ENCODE measurements at places on chromosomes 5 and 9. TPM values are rescaled to one million over a fixed set of nuclear protein-coding genes. Genes with fewer than 3 reads are reported as not detected.

Gene SEC24A
- total RNA-seq = 37.4 TPM

Gene TLX3
- 0.83 TPM for total RNA-seq

Gene LECT2
- total RNA-seq = not detected

Gene DRD1
- total RNA-seq = not detected

Gene GDA
- total RNA-seq = 4.1 TPM

Gene LCN1
- total RNA-seq = not detected

GRCh38 chr5:64838376-64838775 lies 69.6 kb downstream of the CWC27 start:
- H3K4me1 ChIP-seq = peaks cover 25% of the 10 kb centered on the region
- H3K4me3 ChIP-seq = no peak overlapping the region
- no peak overlapping the region for H3K27ac ChIP-seq
- no peaks in the 10 kb centered on the region for H3K27me3 ChIP-seq
- H3K36me3 ChIP-seq = no peaks in the 10 kb centered on the region

- H3K27me3 ChIP-seq = peaks cover 12% of the 10 kb centered on the region
- H3K27ac ChIP-seq = no peak overlapping the region
- H3K4me3 ChIP-seq = no peak overlapping the region
- H3K36me3 ChIP-seq = no peaks in the 10 kb centered on the region
- peaks cover 5% of the 10 kb centered on the region for H3K4me1 ChIP-seq
Measured at GRCh38 chr5:154516475-154516874, 38.4 kb upstream of the HAND1 start.

DNA sequence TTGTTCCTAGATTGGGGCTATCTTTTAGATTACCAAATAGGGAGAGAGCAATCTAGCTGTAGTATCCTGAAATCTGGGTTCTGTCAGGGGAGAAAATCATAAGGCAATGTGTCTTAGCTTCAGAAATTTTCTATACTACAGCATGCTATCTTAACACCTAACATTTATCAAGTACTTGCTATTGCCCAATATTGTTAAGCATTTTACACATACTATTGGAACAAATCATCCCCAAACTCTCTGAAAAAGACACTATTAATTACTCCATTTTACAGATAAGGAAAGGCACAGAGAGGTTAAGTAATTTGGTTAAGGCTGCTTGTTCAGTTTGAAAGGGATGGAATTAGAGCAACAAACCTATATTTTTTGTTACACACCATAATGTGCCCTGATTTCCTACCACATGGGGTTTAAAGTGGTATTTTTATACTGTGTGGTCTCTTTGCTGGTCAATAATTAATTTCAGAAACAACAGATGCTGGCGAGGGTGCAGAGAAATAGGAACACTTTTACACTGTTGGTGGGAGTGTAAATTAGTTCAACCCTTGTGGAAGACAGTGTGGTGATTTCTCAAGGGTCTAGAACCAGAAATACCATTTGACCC lies 57.2 kb upstream of the RIC1 start:
- no peaks in the 10 kb centered on the region for H3K36me3 ChIP-seq
- H3K4me1 ChIP-seq = peaks cover 10% of the 10 kb centered on the region
- no peaks in the 10 kb centered on the region for H3K27me3 ChIP-seq
- DNase-seq = no peak
- no peak overlapping the region for H3K4me3 ChIP-seq
- H3K27ac ChIP-seq = no peak overlapping the region

DNA sequence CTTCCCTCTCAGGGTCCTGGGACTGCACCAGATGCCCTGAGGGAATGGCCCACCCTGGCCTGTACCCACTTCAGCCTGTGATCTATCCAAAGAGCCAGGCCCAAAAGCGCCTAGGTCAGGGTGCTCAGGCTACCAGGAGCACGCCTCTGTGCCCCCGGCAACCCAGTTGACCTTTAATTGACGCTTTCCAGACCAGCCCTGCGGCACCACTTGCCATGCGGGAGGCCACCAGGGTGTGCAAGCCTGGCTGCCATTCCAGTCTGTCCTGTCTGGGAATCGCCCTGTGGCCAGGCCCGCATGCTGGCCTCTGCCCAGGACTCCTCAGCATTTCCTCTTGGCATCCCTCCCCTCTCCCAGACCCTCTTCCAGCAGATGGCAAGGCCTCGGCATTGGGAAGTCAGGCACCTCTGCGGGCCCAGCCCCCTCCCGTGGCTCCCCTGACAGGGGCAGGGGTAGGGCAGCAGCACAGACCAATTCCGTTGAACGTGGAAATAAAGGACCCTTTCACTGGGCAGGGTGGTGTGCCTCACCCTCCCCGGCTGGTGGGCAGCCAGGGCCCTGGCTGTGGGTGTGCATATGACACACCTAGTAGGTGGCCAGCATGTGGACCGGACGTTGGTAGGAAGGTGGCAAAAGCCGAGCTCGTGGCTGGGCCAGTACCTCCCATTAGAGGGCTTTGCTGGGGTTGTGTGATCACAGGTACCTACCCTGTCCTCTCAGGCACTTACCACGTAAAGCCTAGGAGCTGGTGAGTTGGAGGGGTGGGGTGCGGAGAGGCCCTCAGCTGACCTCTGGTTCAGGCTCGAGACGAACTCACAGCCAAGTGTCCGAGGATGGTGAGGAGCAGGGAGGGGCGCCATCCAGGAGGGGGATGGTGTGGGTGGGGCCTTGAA lies 3.5 kb upstream of the AIF1L start:
- H3K4me3 ChIP-seq = no peak overlapping the region
- no peaks in the 10 kb centered on the region for H3K36me3 ChIP-seq
- no peaks in the 10 kb centered on the region for H3K27me3 ChIP-seq
- peaks cover 14% of the 10 kb centered on the region for H3K4me1 ChIP-seq

DNA sequence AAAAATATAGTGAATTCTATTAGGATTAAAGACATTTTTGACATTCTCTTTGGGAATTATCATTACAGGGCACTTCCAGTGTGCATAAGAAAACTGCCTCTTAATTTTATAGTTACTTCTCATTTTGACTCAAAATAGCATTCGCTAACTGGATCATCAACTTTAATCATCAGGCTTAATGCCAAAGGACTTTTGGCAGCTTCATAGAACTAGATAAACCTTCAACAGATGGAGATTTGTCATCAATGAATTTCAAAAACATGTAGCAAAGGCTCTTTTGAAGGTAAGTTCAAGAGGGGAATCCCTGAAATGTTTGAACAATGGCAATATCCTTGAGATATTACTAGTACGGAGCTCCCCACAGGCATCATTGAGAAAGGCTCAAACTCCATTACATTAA lies 447.2 kb downstream of the PDE4D start:
- H3K27ac ChIP-seq = no peak overlapping the region
- no peak for DNase-seq
- no peaks in the 10 kb centered on the region for H3K4me1 ChIP-seq
- H3K27me3 ChIP-seq = no peaks in the 10 kb centered on the region
- no peak overlapping the region for H3K4me3 ChIP-seq
- no peaks in the 10 kb centered on the region for H3K36me3 ChIP-seq

- H3K27ac ChIP-seq = no peak overlapping the region
- no peaks in the 10 kb centered on the region for H3K36me3 ChIP-seq
- H3K27me3 ChIP-seq = no peaks in the 10 kb centered on the region
- DNase-seq = no peak
Measured at GRCh38 chr9:68804911-68805889, 100.2 kb downstream of the PIP5K1B start.

DNA sequence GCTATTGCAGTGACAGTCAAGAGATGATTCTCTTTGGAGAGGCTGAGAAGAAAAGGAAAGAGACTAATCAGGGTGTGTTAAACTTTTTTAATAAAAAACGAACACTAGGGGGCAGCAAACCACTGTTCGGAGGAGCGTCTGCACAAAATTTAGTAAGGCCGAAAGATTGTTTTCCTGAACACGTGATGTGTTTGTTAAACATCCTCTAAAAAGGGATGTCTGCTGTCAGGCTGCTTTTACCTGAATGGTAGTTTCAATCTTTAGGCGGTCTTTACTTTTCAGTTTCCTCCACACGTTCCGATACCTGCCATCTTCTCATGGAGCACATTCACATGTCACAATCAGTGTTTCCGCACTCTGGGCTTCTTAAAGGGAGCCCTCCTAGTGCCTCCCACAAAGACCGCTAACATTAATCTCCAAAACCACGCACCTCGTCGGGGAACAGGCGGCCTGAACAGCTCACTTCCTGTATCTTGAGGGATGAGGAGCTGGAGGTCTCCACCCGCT lies 125.2 kb downstream of the GPBP1 start:
- H3K36me3 ChIP-seq = no peaks in the 10 kb centered on the region
- peak; percentile 88 for DNase-seq
- no peak overlapping the region for H3K27ac ChIP-seq
- H3K4me1 ChIP-seq = peaks cover 8% of the 10 kb centered on the region
- no peaks in the 10 kb centered on the region for H3K27me3 ChIP-seq

- H3K36me3 ChIP-seq = no peaks in the 10 kb centered on the region
- H3K4me3 ChIP-seq = no peak overlapping the region
- no peak overlapping the region for H3K27ac ChIP-seq
- H3K27me3 ChIP-seq = peaks cover 43% of the 10 kb centered on the region
Measured at GRCh38 chr5:136030252-136030651, 1.5 kb downstream of the TGFBI start.

GRCh38 chr5:65823845-65824445 lies 101.9 kb downstream of the NLN start:
- no peak overlapping the region for H3K27ac ChIP-seq
- H3K27me3 ChIP-seq = no peaks in the 10 kb centered on the region
- no peak overlapping the region for H3K4me3 ChIP-seq

DNA sequence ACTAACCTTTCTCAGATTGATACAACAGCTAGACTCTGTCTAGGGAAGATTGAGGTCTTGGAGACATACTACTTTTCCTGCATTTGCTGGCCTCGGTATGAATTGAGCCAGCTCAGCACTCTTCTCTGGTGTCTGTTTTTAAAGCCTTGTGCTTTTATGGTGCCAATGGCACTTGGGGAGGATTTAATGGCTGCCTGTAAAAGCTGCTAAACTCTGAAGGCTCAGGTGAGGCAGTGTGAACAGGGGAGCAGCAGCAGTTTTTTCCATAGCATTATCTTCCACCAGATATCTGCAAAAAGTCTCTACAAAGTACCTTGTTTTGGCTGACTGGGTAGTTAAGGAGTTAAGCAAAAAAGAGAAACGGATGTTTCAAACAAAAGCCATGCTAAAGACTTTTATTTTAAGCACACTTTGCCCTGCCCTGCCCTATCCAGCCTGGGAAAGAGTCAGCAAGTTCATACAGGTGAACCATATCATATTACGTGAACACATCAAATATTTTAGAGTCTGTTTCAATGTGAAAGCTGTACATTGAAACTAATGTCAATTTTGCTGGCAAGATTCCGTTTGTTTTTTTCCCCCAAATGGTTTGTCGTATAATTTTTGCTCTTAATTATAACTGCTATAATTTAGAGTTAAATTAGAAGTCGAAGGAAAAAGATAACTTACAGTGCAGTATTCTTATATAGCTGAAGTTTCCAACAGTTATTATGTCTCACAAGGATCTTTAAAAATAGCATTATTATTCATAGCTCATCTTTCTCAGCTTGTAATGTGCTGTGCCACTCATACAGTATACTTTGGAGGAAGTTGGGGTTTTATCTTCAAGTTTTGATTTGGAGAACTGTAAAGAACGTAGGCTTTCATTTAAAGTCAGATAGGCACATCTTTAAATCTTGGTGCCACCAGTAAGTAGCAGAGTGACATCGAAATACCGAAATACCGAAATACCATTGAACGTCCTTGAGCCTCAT lies 424.1 kb upstream of the CD180 start:
- no peak overlapping the region for H3K4me3 ChIP-seq
- H3K27ac ChIP-seq = no peak overlapping the region
- DNase-seq = peak; percentile 11
- peaks cover 18% of the 10 kb centered on the region for H3K4me1 ChIP-seq

- no peak for DNase-seq
- no peaks in the 10 kb centered on the region for H3K27me3 ChIP-seq
- H3K27ac ChIP-seq = no peak overlapping the region
- peaks cover 34% of the 10 kb centered on the region for H3K4me1 ChIP-seq
- H3K36me3 ChIP-seq = no peaks in the 10 kb centered on the region
Measured at GRCh38 chr5:175572886-175573285, 85.0 kb upstream of the HRH2 start.

DNA sequence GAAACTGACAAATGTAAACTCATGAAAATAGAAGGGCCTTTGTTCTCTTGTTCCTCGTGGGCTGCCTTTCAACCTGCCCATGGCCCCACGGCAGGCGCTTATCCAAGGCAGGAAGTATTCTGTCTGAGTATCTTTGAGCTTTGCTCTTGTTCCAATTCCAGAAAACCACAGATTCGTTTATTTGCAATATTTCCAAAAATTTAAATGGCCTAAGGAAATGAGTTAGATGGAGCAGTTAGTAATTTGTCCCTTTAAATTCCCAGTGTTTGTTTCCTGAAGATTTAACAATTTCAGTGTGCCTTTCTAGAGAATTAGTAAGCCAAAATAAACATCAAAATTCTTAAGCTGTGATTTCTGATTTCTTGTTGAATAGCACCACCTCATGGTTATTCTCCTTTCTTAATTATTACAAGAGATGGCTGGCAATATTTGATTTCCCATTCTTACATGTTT lies 299.4 kb upstream of the RASA1 start:
- H3K36me3 ChIP-seq = no peaks in the 10 kb centered on the region
- H3K27ac ChIP-seq = no peak overlapping the region
- H3K4me1 ChIP-seq = no peaks in the 10 kb centered on the region
- no peaks in the 10 kb centered on the region for H3K27me3 ChIP-seq
